ENCODE measurements at places on chromosomes 3 and 15.
A peak's percentile ranks its signal among the peaks of the same experiment; 100 is the strongest.

DNA sequence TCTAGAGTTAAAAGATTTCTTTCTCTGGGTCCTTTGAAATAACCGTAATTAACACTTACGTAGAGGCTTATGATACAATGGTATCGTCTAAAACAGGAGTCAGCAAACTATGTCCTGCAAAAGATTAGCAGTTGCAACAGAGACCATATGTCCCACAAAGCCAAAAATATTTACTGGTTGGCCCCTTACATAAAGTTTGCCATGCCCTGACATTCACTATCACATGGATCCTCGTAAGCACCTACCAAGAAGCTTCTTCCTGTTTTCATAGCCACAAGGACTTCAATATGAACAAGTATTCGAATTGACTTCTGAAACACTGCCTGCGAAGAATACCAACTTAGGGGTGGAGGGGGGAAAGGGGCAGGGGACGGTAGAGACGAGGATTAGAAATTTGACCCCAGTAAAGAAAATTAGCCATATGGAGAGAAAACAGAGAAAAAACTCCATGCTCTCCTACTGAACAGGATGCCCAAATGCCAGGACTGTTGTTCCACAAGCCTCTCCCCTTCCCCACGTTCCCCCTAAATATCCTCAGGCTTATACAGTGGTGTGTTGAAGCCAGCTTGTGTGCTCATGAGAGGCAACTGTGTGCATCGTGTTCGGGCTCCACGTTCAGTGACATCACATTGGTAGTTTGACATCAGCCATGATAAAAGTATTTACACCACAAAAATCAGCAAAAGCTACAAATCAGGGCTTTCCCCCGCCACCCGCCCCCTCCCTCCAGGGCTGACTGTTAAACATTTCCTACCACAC, 144.1 kb upstream of the HES1 start:
- DNase-seq: no peak

GRCh38 chr15:27861171-27861570, 237.9 kb downstream of the OCA2 start:
- no peak for DNase-seq

- no peak for DNase-seq
These were observed 415.7 kb upstream of the THBS1 start for GRCh38 chr15:39165020-39165706.

DNA sequence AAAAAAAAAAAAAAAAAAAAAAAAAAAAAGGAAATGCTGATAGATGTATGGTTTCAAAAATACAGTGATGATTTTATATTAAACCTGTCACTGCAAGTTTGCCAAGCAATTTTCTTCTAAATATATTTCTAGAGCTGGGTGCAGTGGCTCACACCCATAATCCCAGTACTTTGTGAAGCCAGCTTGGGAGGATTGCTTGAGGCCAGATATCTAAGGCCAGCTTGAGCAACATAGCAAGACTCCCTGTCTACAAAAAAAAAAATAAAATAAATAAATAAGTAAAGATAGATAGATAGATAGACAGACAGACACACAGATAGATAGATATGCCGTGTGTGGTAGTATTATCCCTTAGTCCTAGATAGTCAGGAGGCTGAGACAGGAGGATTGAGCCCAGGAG, 41.4 kb upstream of the ST3GAL6 start:
- no peak for DNase-seq

- DNase-seq: no peak
These were observed 47.4 kb downstream of the CLDN18 start for GRCh38 chr3:138057384-138057783.

DNA sequence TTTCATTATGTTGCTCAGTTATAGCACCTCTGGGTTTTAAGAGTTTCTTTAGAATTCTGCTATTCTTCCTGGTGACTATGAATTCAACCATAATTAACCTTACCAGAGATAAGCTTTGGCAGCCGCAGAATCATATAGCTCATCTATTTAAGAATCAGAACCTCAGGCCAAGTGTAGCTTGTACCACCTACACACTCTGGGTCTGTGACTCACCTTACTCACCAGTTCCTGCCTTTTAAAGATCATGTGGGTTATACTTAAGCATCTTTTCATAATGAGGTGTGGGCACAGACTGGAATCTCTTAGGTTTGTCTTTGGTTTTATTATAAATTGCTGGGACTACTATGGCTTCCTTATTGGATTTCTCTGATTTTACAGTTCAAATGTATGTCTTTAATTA, 21.9 kb downstream of the CDV3 start:
- peak; percentile 11 for DNase-seq

DNA sequence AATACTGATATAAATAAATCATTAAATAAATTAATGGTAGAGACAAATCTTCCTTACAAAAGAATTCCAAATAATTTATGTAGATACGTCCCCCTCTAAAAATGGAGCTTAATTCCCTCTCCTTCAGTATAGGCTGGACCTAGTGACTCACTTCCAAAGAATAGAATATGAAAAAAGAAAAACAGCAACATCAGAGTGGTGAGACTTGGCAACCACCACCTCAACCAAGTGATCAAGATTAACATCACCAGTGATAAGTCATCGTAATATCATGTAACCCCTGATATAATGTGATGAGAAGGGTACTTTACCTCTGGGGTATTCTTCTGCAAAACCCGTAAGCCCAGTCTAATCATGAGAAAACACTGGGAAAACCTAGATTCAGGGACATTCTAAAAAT, 13.4 kb downstream of the GOLGB1 start:
- DNase-seq: no peak

- no peak for DNase-seq
These were observed 49.3 kb downstream of the FBLN2 start for GRCh38 chr3:13598201-13598600.

DNA sequence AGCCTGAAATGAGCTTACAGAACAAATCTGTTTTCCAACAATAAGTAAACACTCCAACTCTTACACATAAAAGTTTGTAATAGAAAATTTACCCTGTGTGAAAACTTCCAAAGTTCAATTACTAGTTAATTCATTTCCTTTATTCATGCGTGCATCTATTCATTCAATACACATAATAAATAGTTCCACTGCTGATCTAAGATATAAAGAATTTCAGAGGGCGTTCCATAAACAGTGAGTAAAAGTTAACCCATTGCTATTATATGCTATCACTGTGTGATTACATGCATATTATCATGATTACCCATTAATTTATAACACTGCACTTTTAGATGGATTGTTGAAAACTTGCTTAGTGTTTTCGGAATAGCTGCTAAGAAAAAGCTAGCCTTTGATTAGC, 36.2 kb upstream of the CFAP20DC start:
- DNase-seq: no peak

- DNase-seq: no peak
These were observed 116.0 kb downstream of the GMNC start for GRCh38 chr3:190746531-190746930.

- DNase-seq: no peak
These were observed 232.0 kb downstream of the KCNMB2 start for GRCh38 chr3:178768072-178768864.

GRCh38 chr3:49724586-49724985, 835 bp upstream of the GMPPB start:
- no peak for DNase-seq

DNA sequence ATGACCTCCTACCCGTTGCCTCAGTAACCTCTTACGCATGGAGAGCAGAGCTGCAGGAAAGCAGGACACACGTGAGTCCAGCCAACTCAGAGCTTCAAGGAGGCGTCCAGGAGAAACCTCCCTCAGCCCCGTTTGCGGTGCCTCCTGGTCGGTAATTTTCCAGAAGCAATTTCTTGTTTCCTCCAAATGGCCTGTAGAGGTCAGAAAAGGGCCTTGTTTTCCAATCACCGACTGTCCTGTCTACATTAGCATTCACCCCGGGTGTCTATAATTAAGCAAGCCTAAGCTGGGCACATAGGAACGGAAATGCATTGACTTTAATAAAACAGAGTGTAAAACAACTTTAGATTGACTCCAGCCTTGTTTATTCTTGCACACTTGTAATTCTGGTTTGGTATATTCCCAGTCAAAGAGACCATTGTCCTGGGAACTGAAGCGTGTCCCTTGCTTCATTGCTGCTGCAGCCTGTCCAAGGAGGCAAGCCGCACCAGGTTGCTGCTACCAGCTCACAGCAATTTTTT, 836.2 kb downstream of the AGBL1 start:
- DNase-seq: no peak

GRCh38 chr15:44720460-44721176, 9.3 kb downstream of the B2M start:
- DNase-seq: no peak

GRCh38 chr3:175664911-175665310, 805.8 kb downstream of the NAALADL2 start:
- no peak for DNase-seq

- no peak for DNase-seq
These were observed 21.4 kb upstream of the CSPG4 start for GRCh38 chr15:75733761-75734651.

DNA sequence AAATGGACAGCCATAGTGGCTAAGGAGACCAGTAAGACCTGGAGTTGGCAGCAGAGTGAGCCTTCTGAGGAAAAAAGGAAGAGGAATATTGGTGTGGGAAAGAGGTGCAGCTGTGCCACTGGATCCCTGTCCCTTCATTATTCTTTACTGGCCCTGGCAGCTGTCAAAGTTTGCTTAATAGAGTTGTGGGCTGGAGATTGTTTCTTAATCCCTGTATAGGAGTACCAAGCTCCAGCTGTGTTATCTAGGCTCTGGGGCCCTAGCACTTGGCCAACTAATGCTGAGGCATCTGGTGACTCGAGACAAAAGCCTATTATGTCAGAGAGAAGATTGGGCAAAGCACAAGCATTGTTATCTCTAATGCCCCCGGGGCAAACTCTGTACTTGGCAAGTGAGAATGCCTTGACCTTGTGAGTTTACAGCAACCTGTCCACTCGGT, 61.4 kb downstream of the ZNF609 start:
- DNase-seq: no peak

GRCh38 chr3:46312991-46313390, 40.9 kb upstream of the CCR2 start:
- no peak for DNase-seq

GRCh38 chr3:172270557-172271166, 177.6 kb downstream of the GHSR start:
- no peak for DNase-seq

DNA sequence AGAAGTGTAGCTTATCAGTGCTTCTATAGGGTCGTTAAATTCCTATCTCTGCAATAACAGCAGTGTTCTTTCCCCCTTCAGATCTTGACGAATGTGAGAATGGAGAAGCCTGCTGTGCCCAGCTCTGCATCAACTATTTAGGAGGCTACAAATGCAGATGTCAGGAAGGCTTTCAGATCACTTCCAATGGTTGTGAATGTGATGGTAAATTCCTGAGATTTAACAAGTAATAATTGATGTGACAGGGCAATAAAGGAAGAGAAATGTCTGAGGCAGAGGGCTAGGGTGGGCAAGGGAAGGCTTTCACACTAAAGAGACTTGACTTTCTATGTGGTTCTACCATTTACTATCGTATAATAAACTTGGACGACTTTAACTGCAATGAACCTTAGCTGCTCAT, 711.7 kb upstream of the GOLIM4 start:
- no peak for DNase-seq

DNA sequence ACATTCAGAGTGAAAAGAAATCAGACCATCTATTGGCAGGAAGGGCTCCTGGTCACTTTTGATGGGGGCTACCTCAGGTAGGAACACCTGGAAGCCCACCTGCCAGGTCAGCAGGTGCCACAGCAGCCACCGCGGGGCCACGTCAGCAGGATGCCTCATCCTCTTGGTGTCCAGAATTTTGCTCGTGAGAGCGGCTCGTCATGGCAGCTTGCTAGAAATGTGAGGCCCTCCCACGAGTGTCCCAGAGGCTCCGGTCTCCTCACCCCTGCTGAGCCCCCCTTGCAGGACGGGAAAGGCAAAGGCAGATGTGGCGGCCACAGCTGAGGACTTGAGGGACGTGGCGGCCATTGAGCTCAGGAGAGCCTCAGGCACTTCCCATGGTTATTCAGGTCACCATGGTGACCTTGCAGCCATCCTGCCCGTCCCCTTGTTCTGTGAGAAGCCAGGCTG, 129.4 kb downstream of the LRRK1 start:
- no peak for DNase-seq

- no peak for DNase-seq
These were observed 6.7 kb upstream of the ALCAM start for GRCh38 chr3:105360003-105360402.

- DNase-seq: no peak
These were observed 5.0 kb downstream of the TMEM207 start for GRCh38 chr3:190444576-190445145.

GRCh38 chr15:35145336-35145735, 60.2 kb upstream of the NANOGP8 start:
- no peak for DNase-seq

DNA sequence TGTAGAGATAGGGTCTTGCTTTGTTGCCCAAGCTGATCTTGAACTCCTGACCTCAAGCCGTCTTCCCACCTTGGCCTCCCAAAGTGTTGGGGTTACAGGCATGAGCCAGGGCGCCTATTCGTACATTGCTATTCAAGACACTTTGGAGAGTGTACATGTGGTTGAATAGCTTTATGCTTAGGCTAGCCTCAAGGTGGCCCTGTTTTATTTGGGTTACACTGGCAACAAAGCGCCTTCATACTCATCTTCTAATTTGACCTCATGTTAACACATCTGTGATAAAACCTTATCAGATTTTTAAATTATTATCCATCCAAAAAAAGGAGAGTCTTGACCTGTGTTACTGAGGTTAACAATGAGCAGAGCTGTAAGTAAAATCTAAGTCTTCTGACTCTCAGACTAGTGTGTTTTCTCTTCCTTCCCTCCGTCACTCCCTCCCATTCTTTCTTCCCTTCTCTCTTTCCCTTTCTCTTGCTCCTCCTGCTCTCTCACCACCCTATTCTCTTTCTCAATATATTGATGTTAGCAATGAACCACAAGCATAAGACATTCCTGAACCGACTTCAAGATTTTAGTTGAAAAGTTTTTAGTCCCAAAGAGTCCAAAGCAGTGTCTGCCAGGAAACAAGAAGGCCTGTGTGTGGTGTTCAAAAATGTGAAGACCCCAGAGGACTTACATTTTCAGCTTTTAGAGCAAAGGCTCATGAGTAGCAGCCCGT, 603.7 kb upstream of the CFAP20DC start:
- no peak for DNase-seq

- DNase-seq: no peak
These were observed 199.7 kb upstream of the CNTN3 start for GRCh38 chr3:74814181-74814580.

DNA sequence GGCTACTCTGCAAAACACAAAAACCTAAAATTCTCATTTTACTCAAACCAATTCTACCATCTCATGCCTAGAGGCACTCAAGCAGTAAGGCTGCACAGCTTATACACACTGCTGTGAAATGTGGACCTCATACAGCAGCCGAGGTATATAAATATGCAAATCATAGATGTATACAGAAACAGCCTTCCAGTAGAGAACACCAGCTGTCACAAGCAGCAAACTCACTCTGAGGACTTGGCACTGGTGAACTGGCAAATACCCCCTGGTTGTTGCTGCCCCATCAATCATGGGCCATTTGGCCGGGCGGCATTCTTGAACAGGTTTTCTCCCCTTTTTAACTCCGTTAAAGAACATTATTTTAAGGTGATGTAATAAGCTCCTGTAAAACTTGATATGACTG, 378.0 kb downstream of the LSAMP start:
- DNase-seq: no peak

- DNase-seq: no peak
These were observed 52.4 kb upstream of the NR2E3 start for GRCh38 chr15:71757741-71758530.
